ENCODE measurements at places on chromosomes 11 and 22.

DNA sequence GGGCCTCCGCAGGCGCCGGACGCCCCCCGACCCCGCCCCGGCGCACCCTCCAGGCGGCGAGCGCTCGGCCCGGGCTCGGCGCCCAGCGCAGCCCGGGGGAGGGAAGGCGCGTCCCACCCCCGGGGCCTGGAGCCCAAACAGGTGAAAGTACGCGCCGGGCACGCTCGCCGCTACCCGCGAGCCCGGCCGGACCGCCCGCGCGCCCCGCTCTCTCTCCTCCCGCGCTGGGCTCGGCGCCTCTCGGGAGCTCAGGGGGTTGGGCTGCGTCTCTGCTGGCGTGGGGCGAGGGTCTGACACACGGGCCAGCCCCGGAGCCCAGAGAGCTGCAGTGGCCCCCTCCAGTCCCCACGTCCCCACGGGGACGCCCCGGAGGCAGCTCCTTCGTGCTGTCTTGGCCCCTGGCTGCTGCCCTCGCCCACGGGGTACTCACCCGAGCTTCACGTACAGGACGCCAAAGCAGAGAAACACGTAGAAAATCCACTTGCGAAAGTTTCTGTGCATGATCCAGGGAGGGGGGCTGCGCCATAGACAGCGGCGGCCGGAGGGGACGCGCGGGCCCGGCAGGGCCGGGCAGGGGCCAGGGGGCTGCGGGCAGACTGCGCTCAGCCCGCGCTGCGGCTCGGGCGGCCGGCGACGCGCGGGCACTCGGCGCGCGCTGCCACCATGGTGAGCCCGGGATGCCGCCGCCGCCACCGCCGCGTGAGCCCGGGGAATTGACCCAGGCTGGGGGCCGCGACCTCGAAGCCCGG is 534 bp downstream of the WNT7B start:
- DNase-seq: no peak

DNA sequence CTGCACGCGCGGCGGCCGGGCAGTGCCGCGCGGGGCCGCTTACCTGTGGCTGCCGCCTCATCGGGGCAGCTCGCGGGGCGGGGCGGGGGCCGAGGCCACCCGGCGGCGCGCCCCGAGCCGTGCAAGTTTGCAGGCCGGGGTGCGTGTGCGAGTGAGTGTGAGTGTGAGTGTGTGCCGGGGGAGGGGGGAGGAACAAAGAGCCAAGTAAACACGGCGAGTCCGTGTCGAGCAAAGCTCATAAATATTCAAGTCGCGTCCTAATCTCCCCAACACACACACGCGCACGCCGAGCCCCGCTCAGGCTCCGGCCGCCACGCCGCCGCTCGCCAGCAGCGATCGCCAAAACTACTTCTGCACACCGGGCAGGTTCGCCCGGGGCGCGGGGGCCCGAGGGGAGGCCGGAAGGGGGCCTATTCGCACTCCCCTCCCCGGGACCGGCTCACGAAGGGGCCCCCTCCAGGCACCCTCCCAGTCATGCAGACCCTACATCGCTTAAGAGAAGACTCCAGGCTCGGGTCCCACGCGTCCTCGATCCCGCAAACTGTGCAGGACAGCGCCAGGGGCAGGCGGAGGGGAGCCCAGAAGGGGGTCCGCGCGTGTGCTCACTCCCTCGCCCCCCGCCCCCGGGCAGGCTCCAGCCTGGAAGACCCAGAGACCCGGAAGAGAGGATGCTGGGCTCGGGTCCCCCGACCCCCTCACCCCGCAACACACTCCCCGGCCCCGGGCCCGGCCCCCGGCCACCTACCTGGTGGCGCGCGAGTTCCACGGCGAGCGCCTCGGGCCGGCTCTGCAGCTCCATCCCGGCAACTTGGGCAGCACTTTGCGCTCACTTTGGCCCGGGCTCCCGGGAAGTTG is 827 bp downstream of the PHF21B start:
- no peak for DNase-seq

DNA sequence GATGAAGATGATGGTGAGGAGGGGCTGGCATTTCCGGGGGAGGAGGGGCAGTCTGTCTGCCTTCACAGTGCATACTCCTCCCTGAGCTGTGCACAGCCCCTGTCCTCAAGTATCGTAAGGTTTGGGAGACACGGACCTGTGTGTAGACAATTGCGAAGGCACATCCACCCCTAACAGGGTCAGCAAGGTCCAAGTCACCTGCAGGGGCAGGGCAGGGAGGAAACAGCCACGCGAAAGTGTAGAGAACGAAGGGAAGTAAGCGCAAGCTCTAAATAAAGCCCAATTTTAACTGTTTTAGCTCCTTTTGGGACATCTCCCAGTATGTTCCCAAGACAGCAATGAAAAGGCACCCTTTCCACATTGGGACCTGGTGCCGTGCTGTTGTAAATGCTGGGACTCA is 448.2 kb downstream of the TBC1D22A start:
- DNase-seq: no peak

GRCh38 chr11:115644856-115645255 is 140.6 kb upstream of the CADM1 start:
- no peak for DNase-seq

- no peak for DNase-seq
Measured at GRCh38 chr11:119573858-119574257, 150.9 kb upstream of the THY1 start.

DNA sequence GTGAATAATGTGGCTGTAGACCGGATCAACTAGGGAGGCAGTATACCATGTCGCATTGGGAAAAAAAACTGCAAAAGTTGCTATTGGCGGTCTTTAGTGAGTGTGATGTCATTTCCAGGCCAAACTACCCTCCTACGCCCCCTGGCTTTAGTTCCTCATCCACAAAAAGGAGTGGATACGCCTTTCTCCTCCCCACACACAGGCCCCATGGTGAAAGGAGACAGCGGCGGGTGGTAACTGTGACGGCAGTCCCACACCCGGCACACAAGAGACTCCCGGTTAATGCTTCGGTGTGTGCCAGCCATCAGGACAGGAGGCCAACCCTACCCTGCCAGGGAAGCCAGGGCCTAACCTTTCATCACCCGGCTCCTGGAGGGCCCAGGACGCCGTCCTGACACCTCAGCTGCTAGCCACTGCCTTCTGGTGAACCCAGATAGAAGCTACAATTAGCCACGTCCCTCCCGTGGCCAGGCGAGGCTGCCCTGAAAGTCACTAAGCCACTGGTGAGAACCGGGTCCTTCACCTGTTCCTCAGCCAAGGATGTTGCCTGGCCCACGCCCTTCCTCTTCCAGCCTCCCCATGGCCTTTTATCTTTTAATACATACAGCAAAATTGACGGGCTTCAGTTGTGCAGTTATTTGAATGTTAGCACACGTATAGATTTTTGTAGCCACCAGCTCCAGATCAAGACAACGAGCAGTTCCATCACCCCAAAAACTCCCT is 10.8 kb downstream of the TP53I11 start:
- DNase-seq: no peak

- no peak for DNase-seq
Measured at GRCh38 chr22:50198624-50199017, 2.2 kb upstream of the SELENOO start.

DNA sequence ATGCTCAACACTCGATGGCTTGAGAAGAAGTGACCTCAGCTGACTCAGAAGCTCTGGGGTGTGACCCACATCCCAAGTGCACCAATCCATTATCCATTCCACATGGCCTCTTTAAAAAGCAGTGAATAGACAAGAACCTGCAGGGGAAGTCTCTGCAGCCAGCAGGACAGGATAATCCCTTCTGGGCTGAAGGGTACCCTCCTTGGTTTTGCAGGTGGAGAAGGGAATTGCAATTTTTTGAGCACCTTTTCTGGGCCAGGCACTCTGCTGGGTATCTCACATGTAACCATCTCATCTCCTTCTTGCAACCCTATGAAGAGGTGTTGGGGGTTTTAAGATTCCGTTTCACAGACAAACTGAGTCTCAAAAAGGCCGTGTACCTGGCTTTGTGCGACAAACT is 76.6 kb downstream of the MYO18B start:
- DNase-seq: no peak

GRCh38 chr11:8760896-8761295 is 78.3 kb downstream of the RPL27A start:
- DNase-seq: no peak

GRCh38 chr11:75781831-75782230 is 13.3 kb downstream of the DGAT2 start:
- no peak for DNase-seq

DNA sequence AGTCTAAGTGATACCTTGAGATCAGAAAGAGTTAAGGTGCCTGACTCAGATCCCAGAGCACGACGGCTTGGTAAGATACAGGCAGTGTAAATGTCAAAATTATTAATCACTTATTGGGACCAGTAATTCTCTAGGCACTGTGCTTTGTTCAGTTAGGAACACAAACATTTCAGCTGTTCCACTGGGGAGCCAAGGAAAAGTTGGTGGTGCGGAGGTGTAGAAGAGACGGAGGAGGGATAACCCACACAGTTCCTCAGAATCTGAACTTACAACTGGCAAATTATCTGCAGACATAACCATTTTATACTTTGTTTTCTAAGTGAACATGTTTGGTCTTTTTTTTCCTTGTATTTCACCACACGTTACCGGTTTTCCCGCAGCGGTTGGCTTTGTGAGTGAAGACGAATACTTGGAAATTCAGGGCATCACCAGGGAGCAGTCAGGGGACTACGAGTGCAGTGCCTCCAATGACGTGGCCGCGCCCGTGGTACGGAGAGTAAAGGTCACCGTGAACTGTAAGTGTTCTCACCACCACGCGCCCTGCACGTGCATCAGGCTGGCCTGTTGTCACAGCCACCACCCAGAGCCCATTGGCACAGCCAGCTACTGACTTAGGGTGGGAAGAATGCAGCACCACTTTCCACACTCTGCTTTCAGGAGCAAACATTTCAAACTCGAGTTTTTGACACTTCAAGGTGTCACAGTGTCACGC is 937.0 kb downstream of the NTM start:
- DNase-seq: no peak

DNA sequence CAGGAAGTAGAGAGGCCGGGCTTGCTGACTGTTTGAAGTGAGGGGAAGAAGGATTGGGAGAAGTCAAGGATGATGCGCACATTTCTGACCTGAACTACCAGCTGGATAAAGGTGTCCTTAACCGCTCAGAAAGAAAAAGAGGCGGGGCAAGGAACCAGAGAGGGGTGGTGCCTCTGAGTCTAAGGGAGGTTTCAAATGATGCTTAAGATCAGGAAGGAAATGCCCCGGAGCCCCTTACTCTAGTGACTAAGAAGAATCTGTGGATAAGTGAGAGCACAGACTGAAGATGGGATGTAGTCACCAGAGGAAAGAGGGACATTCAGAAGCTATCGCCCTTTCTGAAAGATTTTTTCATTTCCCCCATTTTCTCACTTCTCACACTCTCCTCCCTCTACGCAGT is 12.7 kb downstream of the DCHS1 start:
- DNase-seq: no peak

DNA sequence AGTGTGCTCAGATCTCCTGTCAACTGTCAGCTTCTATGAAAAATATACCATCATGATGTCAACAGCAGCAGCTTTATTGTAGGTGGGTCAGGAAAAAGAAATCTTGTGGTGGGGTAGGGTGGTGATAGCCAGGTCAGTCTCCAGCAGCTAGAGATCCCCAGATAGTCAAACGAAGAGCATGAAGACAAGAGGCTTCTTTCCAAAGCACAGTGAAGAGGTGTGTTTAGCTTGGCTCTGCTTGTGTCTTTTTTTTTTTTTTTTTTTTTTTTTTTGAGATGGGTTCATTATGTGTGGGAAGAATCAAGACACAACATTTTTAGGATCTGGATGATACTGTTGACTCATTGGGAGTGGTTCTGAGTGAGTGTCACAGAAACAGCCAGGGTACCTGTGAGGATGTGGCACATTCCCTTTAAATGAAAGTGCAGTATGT is 1075.5 kb downstream of the NTM start:
- DNase-seq: peak; percentile 15

- DNase-seq: no peak
Measured at GRCh38 chr11:93493252-93493897, 49.8 kb downstream of the SMCO4 start.

- DNase-seq: no peak
Measured at GRCh38 chr22:29327089-29327764, 11.7 kb upstream of the RASL10A start.

DNA sequence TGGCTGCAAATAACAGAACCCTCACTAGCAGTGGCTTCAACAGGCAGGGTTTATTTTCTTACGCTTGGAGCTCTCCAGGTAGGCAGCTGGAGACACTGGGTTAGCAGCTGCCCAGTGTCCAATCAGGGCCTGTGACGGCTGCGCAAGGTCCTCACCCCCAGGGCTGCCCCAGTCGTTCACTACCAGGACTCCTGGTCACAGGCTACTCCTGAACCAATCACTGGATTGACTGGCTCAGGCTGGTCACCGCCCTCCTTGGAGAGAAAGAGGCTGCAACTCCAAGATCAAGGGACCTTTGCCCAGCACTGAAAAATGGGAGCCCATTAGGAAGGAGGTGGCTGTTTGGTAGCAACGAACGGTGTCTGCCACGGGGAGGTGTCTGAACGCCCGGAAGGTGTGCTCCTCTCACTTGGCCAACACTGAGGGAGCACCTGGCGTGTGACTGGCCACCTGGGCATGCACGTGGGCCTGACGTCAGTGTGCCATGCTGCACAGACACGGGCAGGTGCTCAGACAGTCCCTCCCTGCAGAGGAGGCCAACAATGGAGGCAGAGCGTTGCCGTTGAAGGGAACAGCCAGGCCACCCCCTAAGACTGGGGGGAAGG is 5.1 kb downstream of the ARSA start:
- no peak for DNase-seq

All from A172 (cell line).